ENCODE measurements at places on chromosomes 2 and 18. TPM values are rescaled to one million over a fixed set of nuclear protein-coding genes. Genes with fewer than 3 reads are reported as not detected.

DNA sequence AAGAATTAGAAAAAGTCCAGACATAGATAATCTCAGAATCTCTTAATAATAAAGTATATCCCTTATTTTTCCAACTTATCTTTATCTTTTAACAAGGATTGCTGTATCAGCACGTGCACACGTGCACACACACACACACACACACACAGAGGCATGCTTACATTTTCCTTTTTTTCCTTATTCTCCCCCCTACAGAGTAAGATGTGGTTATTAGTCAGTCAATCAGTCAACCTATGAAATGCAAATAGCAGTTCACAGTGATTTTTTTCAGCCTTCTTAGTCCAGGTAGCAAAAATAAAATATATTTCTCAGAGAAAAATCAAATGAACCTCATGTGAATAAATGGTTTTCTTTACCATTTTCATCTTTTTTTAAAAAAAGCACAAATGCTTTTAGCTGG is 506.2 kb upstream of the SLC39A10 start:
- no peak overlapping the region for H3K27ac ChIP-seq
- H3K27me3 ChIP-seq, result peaks cover 3% of the 10 kb centered on the region
- no peaks in the 10 kb centered on the region for H3K36me3 ChIP-seq
- no peak for DNase-seq
- H3K4me3 ChIP-seq, result no peak overlapping the region

Gene HOXD4
- total RNA-seq, result not detected

Gene PROKR1
- not detected for total RNA-seq

DNA sequence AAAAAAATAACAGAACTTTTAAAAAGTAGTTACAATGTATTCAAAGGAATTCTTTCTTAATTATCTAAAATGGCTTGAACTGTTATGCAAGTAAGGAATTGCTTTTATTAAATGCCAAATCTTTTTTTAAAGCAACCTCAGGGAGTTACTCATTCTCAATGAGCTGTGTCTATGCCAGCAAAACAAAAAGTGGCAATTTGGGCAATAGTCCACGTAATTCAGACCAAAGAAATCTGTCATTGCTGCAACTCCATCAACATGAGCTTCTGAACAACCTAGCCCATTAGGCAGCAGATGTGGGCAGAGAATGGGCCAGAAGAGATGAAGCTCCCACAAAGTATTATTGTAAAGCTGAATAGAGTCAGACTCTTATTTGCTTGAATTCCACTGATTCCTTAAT is 118.4 kb downstream of the ALK start:
- H3K4me1 ChIP-seq, result no peaks in the 10 kb centered on the region
- no peaks in the 10 kb centered on the region for H3K36me3 ChIP-seq
- no peak for DNase-seq
- peaks cover 8% of the 10 kb centered on the region for H3K27me3 ChIP-seq
- no peak overlapping the region for H3K27ac ChIP-seq

DNA sequence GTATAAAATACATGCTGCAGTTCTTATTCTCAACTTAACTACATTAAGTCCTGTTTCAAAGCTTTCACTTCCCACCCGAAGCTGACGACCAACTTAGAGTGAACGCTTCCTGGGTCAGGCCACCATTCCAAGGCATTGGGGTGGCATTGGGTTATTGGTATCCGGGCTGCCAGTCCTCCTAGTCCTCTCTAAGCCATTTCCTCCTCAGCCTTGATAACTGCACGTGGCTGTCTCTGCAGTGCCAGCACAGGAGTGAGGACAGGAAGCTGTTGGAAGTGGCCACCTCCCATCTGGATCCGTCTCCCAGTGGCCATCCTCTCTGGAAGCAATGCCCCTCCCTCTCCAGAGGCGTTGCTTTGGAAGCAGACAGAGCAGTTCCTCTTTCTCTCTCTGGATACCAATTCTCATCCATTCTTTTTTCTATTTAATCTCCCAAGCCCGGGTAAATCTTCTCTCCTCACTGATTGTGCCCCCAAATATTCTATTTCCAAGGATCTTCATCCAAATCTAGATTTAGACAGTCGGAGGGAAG is 354.7 kb downstream of the EIPR1 start:
- H3K4me1 ChIP-seq, result no peaks in the 10 kb centered on the region
- peak; percentile 64 for DNase-seq
- no peak overlapping the region for H3K27ac ChIP-seq
- H3K27me3 ChIP-seq, result no peaks in the 10 kb centered on the region
- no peaks in the 10 kb centered on the region for H3K36me3 ChIP-seq

- no peaks in the 10 kb centered on the region for H3K27me3 ChIP-seq
- H3K4me3 ChIP-seq, result no peak overlapping the region
- peak; percentile 30 for DNase-seq
- peaks cover 76% of the 10 kb centered on the region for H3K4me1 ChIP-seq
Measured at GRCh38 chr2:127406454-127406853, 11.8 kb upstream of the PROC start.

DNA sequence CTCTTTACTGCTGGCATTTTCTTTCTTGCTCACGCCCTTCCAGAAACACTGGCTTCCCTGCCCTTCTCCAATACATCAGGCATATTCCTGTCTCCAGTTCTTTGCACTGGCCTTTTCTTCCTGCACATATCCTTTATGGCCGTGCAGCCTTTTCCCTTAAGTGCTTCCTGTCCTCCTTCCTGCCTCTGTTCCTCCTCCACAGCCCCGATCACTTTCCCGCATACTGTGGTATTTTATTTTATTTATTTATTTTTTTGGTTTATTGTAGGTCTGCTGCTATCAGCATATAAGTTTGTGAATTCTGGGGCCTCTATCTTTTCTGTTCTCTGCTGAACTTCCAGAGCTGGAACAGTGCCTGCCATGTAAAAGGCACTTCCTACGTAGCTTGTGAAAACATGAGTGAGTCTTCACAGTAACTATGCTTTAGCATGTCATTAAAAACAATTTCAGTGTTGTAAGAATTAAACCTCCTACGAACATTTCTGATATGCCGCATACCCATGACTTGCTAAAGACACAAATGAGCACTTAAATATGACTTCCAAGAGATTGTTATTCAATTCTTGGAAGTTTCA is 289.1 kb downstream of the TRIB2 start:
- DNase-seq, result no peak
- no peak overlapping the region for H3K27ac ChIP-seq
- peaks cover 29% of the 10 kb centered on the region for H3K4me1 ChIP-seq
- peak overlapping the region; percentile 19 for H3K4me3 ChIP-seq

DNA sequence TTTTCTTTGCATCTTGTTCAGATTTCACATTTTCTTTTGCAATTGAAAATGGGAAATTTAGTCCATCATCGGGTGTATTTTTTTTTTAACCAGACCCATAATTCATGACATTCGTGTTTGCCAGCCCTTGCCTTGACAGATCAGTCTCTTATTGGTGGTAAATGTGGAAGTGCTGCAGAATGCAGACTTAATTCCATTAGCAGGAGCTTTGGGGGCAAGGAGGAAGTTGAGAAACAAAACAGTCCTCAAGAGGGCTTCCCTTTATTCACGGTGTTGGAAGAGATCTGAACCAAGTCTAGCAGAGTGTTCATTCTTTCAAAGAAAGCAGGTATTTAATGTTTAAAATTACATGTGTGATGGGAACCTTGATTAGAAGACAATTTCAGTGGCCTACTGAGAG is 16.6 kb upstream of the RPE start:
- no peaks in the 10 kb centered on the region for H3K36me3 ChIP-seq
- H3K4me1 ChIP-seq, result peaks cover 9% of the 10 kb centered on the region
- no peak overlapping the region for H3K4me3 ChIP-seq
- H3K27me3 ChIP-seq, result peaks cover 40% of the 10 kb centered on the region

Gene TMEM200C
- total RNA-seq, result 2.1 TPM

Gene ETAA1
- total RNA-seq, result 16.2 TPM

DNA sequence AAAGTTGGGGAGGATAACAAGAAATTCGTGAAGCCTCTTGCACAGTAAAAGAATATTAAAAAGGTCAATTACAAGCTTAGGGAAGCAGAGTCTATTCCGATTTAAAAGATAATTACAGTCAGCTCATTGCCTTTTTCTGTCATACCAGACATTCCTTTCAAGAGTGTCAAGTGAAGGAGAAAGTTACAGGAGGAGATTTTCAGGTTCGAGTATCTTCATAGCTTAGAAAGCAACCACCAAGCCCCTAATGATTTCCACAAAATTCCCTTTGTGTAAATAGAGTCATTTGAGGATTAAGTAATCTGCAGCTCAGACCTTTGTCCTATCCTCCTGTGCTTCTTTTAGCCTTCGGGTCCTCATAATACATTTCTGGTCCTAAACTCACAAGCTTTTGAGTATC is 414.9 kb downstream of the CDH2 start:
- H3K27ac ChIP-seq, result no peak overlapping the region
- DNase-seq, result no peak
- no peak overlapping the region for H3K4me3 ChIP-seq
- no peaks in the 10 kb centered on the region for H3K27me3 ChIP-seq
- H3K4me1 ChIP-seq, result peaks cover 1% of the 10 kb centered on the region

GRCh38 chr2:229858351-229858750 is 63.5 kb downstream of the TRIP12 start:
- H3K4me3 ChIP-seq, result no peak overlapping the region
- H3K4me1 ChIP-seq, result peaks cover 10% of the 10 kb centered on the region
- H3K27ac ChIP-seq, result no peak overlapping the region
- no peak for DNase-seq

DNA sequence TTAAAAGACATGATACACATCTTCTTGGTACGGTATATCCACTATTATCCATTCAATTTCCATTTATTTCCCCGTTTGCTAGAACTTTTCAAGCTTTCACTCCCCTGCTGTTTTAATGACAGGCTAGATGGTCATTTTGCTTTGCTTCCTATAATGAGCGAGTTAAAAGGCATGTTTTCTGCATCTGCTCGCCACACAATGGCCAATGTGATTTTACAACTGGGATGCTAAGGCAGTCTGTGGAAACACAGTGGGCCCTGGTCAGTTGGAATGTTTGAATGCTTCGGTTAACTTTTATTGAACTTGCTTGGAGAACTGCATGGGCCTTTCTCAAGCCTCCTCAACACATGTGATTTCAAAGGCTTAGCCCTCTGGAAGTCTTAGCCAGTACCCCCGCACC is 48.4 kb upstream of the TNP1 start:
- H3K27ac ChIP-seq, result no peak overlapping the region
- H3K4me1 ChIP-seq, result peaks cover 2% of the 10 kb centered on the region
- no peaks in the 10 kb centered on the region for H3K27me3 ChIP-seq
- H3K4me3 ChIP-seq, result no peak overlapping the region
- H3K36me3 ChIP-seq, result no peaks in the 10 kb centered on the region

DNA sequence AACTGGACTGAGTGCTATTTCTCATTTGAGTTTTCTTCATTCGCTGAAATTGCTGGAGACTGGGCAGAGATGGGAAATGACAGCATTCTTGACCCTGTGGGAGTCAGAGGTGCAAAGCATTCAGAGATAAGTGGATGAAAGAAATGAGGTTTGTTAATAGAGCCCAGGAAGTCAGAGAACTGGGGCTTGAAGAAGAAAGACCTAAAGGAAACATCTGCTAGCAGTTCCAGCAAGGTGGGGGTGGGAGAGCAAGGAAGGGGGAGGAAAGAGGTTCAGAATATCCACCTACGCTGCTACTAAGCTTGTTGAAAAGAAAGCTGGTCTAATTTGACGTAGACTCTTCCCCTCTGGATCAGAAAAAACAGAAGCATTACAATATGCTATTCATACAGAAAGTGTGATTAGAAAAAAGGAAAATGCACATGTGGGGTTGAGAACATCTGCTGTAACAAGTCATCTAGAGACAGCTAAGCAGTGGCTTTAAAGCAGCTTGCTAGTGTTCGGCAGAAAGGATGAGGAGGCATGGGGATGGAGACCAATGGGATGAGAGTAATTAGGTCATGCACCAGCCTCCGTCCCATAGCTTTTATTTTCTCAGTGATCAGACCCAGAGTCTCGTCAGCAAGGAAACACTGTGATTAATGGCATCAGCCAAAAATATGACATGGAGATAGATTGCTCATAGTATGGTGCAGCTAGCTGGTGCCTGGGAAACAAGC is 29.7 kb downstream of the NAB1 start:
- peak overlapping the region; percentile 21 for H3K27ac ChIP-seq
- no peak overlapping the region for H3K4me3 ChIP-seq
- no peak for DNase-seq
- no peaks in the 10 kb centered on the region for H3K27me3 ChIP-seq

Gene PGAP1
- total RNA-seq, result 21.3 TPM

- H3K4me1 ChIP-seq, result no peaks in the 10 kb centered on the region
- H3K36me3 ChIP-seq, result peaks cover 8% of the 10 kb centered on the region
- H3K27ac ChIP-seq, result no peak overlapping the region
- no peaks in the 10 kb centered on the region for H3K27me3 ChIP-seq
- DNase-seq, result no peak
Measured at GRCh38 chr18:68893354-68893753, 95.5 kb downstream of the CCDC102B start.

DNA sequence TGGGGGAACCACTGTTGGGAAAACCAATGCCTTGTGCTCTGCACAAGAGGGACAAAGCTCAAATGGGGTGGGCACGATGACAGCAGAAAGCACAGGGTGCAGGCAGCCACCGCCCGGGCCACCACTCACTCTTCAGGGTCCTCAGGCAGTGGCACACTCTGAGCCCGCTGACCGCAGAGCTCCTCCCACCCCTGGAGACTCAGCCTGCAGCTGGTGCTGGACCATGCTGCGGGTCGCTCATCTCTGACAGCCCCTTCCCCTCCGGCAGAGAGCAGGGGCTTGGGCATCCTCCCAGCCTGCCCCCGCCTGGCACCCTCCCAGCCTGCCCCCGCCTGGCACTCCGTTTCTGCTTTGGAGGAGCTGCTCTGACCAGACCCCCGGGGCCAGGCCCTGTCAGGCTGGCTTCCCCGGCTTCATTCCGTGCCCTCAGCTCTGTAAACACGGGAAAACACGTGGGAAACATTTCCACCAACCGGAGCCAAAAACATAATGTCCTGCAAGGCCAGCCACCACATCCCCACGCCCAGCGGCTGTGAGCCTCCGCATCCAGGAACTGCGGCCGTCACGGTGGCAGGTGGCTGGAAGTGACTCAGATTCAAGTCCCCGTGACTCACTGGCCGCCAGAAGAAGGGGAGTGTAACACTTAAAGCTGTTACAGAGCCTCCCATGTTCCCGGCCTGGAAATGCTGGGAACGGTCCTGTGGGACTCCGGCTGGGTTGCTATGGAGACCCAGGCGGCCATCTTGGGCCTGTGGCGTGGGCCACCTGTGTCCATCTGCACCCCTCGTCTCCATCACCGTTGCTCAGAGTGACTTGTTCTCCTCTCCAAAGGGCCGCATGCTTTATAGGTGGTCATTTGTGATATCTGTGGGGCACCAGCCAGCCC is 6.8 kb upstream of the SNED1 start:
- H3K4me1 ChIP-seq, result peaks cover 34% of the 10 kb centered on the region
- peak overlapping the region; percentile 62 for H3K27ac ChIP-seq
- no peaks in the 10 kb centered on the region for H3K36me3 ChIP-seq
- peak overlapping the region; percentile 38 for H3K4me3 ChIP-seq
- H3K27me3 ChIP-seq, result no peaks in the 10 kb centered on the region
- DNase-seq, result no peak

Gene ANKAR
- total RNA-seq, result 5.7 TPM

DNA sequence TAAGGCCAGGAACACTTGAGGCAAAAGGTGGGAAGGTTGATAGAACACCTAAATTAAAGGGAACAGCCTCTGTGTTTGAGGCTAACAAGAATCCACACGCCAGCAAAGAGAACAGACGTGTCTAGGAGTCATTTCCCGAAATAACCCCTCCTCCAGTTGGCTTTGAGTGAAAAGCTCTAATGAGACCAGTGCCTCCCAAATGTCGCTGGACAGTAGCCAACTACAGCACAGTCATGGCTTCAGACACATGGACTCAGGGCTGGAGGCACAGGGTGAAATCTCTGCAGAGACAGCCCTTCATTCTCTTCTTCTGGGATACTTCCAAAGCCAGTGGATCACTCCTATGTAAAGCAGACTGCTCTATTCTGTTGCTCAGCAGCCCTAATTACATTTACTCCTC is 49.6 kb downstream of the SOWAHC start:
- peaks cover 48% of the 10 kb centered on the region for H3K27me3 ChIP-seq
- H3K27ac ChIP-seq, result no peak overlapping the region
- no peak overlapping the region for H3K4me3 ChIP-seq
- H3K36me3 ChIP-seq, result no peaks in the 10 kb centered on the region

Gene GTF3C2
- 59.4 TPM for total RNA-seq

Measured in osteocyte (in vitro differentiated cells).